ENCODE measurements at places on chromosomes 1 and 21.

DNA sequence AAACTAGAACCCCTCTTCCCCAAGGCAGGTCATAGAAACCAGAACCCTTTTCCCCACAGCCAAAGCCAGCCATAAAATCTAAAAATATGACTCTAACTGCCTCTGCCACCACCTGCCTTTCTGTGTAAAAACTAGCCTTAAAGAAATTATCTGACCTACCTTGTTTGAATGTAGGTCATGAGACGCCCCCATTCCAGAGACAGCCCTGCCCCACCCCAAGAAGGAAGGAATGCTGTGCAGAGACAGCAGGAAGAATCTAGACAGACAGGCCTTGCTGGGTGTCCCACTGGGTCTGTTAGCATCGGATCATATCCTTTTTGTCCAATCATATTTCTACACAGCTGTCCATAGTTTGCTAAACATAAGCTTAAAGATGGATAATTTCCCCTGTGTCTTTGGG is 128.4 kb upstream of the RAB4A start:
- no peak for DNase-seq

DNA sequence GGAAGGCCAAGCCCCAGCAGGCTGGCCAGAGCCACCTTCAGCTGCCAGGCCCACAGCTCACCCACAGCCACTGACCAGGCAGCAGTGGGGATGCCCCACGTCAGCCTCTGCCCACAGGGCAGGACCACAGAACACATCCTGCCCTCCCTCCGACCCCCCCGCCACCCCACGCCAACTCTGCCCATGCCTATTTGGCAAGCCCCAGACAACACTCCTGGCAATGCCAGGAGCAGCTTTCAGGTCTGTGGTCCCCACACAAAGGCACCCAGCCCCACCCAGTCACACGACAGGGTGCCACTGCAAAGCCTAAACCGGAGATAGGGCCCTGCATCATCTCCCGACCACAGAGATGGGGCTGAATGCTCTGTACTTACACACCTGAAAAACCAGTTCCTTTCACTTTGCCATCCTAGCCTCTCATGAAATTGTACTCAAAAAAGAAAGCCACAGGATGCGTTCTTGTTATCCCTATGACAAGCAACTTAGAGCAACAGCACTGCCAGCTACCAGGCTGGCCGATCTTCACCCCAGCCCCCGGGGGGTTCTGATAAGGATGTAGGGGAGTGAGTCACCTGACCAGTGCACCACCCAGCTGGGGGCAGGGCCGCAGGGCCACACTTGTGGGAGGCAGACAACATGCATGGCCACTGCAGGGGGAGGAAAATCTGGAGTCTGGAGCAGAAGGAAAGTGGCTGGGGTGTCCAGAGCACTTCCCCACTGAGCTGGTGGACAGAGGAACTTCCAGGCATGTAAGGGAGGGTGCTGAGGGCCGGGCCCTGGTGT is 36.2 kb downstream of the UBE2G2 start:
- DNase-seq: no peak

DNA sequence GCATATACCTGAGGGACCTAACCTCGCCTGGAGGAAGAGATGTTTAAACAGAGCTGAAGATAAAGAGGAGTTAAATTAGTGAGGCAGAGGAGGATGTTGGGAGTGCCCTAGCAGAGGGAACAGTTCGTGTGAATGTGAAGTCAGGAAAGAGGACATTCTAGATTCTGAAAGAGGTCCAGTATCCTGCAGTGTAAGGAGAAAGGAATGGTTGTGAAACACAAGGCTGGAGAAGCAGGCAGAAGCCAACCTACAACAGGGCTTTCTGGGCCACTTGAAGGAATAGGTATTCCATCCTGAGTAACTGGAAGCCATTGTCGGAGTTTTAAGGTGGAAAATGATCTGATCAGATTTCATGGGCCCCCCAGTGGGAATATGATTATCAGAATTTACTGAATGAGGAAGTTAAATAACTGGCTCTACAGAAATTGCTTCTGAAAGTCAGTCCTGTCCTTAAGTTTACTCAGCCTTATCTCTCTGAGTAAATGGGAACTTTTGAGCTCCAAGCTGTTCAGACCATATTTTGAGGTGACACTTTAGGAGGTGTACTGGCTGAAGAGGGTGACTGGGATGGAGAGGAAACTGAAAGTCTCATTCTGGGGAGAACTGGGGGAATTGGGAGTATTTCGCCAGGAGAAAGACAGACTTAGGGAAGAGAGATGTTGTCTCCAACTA is 24.4 kb upstream of the FAAH start:
- no peak for DNase-seq

DNA sequence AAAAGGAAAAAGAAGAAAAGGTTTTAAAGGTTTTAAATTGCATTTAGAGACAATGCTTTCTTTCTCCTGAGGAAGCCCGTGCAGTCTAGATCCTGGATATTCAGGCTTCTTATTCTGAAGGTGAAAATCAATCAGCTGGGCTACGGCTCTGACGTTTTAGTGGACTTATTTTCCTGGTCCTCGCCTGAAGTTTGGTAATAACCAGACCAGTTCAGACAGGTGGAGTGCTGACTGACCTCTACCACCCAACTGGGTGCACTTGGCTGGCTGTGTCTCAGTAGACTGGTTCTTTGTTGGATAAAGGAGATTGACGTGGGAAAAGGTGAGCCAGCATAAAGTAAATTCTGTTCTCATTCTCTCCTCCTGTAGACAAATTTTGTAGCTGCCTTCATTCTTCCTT is 7.2 kb upstream of the ATP1A1 start:
- DNase-seq: no peak

GRCh38 chr1:226870401-226871279 is at the start of gene PSEN2:
TSS of gene PSEN2 (plus strand) at chr1:226870616. CDS start at chr1:226881908, 11,292 bp downstream.
- peak; percentile 87 for DNase-seq

DNA sequence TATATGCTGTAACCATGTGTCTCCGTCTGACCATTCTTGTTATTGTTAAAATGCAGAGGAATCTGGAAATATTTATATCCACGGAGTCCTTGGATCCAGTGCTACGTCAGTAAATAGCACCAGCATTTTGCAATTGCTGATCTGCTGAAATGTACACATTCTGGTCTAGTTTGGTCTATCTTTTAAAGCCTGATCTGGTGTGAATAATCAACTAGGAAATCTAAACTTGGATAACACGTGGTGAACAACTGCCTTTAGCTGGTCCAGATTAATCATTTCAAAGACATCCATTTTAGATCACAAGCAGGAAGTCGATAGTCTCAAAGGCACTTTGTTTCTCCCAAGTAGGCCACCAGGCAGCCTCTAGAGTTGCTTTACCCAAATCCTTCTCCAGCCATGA is 32.6 kb downstream of the PDPN start:
- DNase-seq: no peak

DNA sequence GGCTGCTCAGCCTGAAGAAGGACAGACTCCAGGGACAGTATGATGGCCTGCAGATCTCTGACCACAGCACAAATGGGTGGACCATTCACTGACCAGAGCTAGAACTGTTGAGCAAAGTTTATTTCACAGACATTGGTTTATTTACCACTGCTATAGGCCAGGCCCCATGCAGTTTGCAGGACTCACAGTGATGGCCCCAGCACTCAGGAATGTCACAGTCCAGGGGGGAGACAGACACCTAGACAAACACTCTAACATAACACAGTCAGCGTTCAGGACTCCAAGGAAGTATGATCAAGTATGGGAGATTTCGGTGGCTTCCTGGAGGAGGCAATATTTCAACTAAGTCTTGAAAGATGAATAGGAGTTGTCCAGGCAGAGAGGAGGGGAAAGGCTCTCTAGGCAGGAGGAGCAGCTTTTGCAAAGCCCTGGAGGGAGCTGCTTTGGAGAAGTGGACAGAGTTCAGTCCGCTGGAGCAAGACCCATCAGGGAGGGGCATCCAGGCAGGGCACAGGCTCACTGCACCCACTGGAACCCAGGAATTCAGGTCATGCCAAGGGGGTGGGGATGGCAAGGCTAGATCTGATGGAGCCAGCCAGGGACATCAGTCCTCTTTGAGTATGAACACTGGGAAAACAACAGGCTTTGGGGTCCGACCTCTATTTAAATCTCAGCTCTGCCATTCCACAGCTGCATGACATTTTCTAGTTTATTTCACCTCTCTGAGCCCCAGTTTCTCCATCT is 454.3 kb downstream of the MATN1 start:
- no peak for DNase-seq

Data from urothelium cell line (cell line).